ENCODE measurements at places on chromosomes 13 and 19. TPM values are rescaled to one million over a fixed set of nuclear protein-coding genes. Genes with fewer than 3 reads are reported as not detected.

GRCh38 chr13:94860981-94861407 is 148.6 kb upstream of the SOX21 start:
- DNase-seq: no peak

DNA sequence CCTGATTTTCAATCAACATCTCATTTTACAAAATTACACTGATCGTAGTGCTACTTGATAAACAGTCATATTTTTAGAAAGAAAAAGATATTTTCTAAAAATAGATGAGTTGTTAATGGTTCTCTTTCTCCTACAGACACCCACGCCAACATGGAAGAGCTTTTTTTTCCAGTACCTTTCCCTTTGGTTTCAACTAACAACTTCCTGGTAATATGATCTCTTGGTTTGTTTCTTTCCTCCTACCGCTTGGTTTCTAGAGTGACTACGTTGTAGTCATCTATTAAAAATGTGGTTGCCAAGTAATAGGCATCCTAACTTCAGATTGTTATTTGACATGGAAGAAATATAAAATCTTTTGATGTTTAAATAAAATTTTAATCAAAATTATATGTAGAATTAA is 189.0 kb downstream of the LACC1 start:
- no peak for DNase-seq

- DNase-seq: no peak
These were observed 6.5 kb downstream of the CEBPA start for GRCh38 chr19:33295621-33296487.

DNA sequence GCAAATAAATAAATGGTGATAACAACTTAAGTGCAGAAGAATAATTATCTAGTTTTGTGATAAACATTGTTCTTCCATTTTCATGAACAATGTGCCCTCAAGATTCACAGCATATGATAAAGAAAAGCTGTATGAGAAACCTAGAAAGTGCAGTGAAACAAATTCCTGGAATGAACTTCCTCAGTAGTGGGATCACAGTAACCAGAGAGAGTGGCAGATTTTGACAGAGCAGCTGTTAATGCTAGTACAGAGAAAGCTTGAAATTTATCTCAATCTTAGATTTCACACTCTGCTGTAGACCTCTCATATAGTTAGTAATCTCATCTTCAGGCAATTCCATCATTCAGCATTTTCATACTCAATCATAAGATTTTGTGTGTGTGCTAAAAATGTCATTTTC is 664.9 kb downstream of the PCDH9 start:
- no peak for DNase-seq

DNA sequence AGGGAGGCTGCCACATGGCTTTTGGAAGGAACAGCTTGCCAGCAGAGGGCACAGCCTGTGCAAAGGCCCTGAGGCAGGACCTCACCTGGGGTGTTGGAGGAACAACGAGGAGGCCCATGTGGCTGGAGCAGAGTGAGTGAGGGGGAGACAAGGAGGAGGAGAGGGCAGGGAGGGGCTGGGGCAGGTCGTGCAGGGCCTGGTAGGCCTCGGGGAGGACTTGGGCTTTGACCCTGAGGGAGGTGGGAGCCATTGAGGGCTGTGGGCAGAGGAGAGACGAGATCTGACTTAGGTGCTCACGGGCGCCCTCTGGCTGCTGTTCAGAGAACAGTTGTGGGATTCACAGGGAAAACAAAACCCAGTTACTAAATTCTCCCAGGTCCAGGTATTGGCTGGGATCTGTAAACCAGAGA is 25.2 kb downstream of the ZNRF4 start:
- no peak for DNase-seq

- DNase-seq: no peak
These were observed 22.0 kb upstream of the BCL3 start for GRCh38 chr19:44726465-44726864.

DNA sequence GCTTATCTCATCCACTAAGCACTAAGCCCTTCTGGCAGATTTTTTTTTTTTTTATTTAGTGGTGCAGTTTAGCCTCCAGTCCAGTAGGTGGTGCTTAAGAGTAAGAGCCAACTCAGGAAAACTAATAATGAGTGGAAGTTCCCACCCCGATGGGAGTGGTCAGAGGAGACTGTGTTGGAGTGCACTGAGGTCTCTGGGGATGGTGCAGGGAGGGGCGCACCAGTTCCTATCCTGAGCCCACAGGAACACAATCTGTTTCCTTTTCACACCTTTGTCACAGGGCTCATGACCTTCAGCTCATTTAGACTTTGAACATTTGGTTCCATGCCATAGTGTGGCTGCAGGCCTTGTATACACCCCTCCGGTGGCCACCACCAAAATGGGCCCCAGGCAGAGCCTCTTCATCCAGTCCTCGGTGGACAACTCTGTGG is 367.4 kb downstream of the SPRY2 start:
- no peak for DNase-seq

- DNase-seq: no peak
These were observed 279.7 kb downstream of the FGF14 start for GRCh38 chr13:102122147-102122546.

- no peak for DNase-seq
These were observed 49.9 kb downstream of the N4BP2L1 start for GRCh38 chr13:32378012-32378411.

- no peak for DNase-seq
These were observed 41.7 kb downstream of the PCDH17 start for GRCh38 chr13:57673197-57673596.

DNA sequence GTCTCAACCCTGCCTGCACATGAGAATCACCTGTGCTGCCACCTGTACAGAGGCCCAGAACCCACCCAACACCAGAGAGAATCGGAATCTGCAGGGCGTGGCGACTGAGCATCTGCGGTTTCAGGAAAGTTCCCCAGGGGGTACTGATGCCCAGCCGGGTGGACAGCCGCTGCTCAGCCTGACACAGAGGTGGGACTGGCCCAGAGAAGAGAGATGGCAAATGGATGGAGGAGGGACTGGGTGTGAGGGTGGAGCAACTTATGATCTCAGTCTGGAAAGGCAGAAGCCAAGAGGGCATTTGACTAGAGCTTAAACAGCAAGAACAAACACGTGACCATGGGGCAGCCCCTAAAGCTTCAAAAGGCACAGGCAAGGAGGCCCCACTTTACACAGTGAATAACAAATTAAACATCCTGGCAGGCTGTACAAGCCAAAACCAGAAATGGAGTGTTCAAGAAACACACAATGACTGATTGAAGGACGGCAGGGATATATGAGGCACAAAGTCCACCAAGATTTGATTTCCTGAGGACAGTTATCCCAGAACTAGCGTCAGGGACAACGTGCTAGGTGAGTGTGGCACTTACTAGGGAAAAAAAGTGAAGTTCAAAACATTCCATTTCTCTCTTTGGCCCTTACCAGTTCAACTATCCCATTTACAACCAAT is 3.1 kb downstream of the RANBP3 start:
- no peak for DNase-seq

GRCh38 chr13:95382411-95382810 is 81.2 kb upstream of the ABCC4 start:
- DNase-seq: no peak

- DNase-seq: no peak
These were observed 85.4 kb downstream of the SLC7A1 start for GRCh38 chr13:29509999-29510589.

- DNase-seq: no peak
These were observed 30.8 kb downstream of the WTIP start for GRCh38 chr19:34512254-34512822.

- no peak for DNase-seq
These were observed 199.2 kb upstream of the MAB21L1 start for GRCh38 chr13:35675651-35676050.

DNA sequence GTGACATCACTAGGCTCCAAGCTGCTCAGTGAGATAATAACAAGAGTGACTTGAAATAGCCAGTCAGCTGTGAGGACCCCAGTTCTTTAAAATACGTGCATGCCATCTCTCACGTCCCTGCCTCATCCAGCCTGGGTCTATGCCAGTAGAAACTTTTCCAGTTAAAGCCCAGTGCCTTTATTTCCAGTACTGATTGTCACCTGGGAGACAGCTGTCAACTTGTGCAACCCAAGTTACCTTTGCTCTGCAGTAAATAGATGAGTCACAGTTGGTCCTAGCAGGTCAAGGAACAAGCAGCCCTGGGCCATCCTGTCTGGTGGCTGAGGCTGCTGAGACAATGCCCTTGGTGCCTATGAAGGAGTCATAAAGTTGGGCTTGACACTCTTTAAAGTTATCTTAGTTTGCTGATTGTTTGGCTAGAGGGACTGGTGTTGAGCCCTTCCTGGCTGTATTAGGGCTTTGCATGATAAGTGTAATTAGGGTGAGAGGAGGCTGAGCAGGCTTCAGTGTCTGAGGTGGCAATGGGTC is 228.7 kb downstream of the LACC1 start:
- peak; percentile 35 for DNase-seq

- no peak for DNase-seq
These were observed 10.8 kb downstream of the F2RL3 start for GRCh38 chr19:16899566-16900075.

ITGBL1 gene
- 1.5 TPM for polyA plus RNA-seq

DZIP1 gene
- polyA plus RNA-seq: 36.5 TPM

SMIM44 gene
- polyA plus RNA-seq: not detected

MCEMP1 gene
- polyA plus RNA-seq: 0.19 TPM

RNF225 gene
- not detected for polyA plus RNA-seq

TNFSF13B gene
- polyA plus RNA-seq: 2.2 TPM

TMPRSS9 gene
- 0.14 TPM for polyA plus RNA-seq

ESD gene
- 58.9 TPM for polyA plus RNA-seq

PCP2 gene
- polyA plus RNA-seq: 8.8 TPM
